H4 (cell line): ENCODE measurements at places on chromosomes 1 and 21. TPM values are rescaled to one million over a fixed set of nuclear protein-coding genes. Genes with fewer than 3 reads are reported as not detected.

The PRMT6 gene
- total RNA-seq, result 21.3 and 24.5 TPM in 2 replicates

The HAO2 gene
- total RNA-seq, result not detected in 2 replicates

The SPRR2B gene
- total RNA-seq, result not detected in 2 replicates

The GOLT1A gene
- total RNA-seq, result not detected in 2 replicates

The RGS8 gene
- not detected in 2 replicates for total RNA-seq

The GJA8 gene
- total RNA-seq, result not detected in 2 replicates

The VCAM1 gene
- 38.4 and 54.9 TPM in 2 replicates for total RNA-seq

The PPOX gene
- 9.2 and 13.9 TPM in 2 replicates for total RNA-seq

The HES3 gene
- total RNA-seq, result not detected in 2 replicates

The LCE3E gene
- not detected in 2 replicates for total RNA-seq

The SMCP gene
- not detected in 2 replicates for total RNA-seq

The OR2T3 gene
- not detected in 2 replicates for total RNA-seq

The DYRK3 gene
- total RNA-seq, result 13.4 and 19.6 TPM in 2 replicates

The LCE1F gene
- not detected in 2 replicates for total RNA-seq

The VAV3 gene
- 23.7 and 40.5 TPM in 2 replicates for total RNA-seq

The SFN gene
- 0.53 and 1.0 TPM in 2 replicates for total RNA-seq

The TTLL7 gene
- total RNA-seq, result 5.9 and 9.0 TPM in 2 replicates

The TNFAIP8L2 gene
- not detected in 2 replicates for total RNA-seq

The KIF26B gene
- total RNA-seq, result 14.3 and 14.7 TPM in 2 replicates

The ADAMTS5 gene
- 0.06 and 0.50 TPM in 2 replicates for total RNA-seq

The ZNF593OS gene
- not detected in 2 replicates for total RNA-seq

The NMNAT1 gene
- 3.5 and 5.8 TPM in 2 replicates for total RNA-seq

The RGS13 gene
- total RNA-seq, result not detected in 2 replicates

The SLC19A2 gene
- 16.0 and 17.3 TPM in 2 replicates for total RNA-seq

The CLEC20A gene
- total RNA-seq, result not detected in 2 replicates

The HSD3B2 gene
- not detected in 2 replicates for total RNA-seq

The PEA15 gene
- 50.7 and 58.8 TPM in 2 replicates for total RNA-seq

The VSIG8 gene
- total RNA-seq, result 0.14 TPM in 1 of 2 replicates, not detected in the other

The LCE2B gene
- not detected in 2 replicates for total RNA-seq

The PDXK gene
- total RNA-seq, result 99.6 and 107 TPM in 2 replicates

The CDA gene
- total RNA-seq, result not detected in 2 replicates

The YBX1 gene
- 1,356 and 1,447 TPM in 2 replicates for total RNA-seq

The PAFAH2 gene
- total RNA-seq, result 5.6 and 8.3 TPM in 2 replicates

The OR2L8 gene
- total RNA-seq, result not detected in 2 replicates
